ENCODE measurements at places on chromosomes 6 and 20.

GRCh38 chr6:11460001-11460668, 77.4 kb upstream of the TMEM170B start:
- no peak for DNase-seq

DNA sequence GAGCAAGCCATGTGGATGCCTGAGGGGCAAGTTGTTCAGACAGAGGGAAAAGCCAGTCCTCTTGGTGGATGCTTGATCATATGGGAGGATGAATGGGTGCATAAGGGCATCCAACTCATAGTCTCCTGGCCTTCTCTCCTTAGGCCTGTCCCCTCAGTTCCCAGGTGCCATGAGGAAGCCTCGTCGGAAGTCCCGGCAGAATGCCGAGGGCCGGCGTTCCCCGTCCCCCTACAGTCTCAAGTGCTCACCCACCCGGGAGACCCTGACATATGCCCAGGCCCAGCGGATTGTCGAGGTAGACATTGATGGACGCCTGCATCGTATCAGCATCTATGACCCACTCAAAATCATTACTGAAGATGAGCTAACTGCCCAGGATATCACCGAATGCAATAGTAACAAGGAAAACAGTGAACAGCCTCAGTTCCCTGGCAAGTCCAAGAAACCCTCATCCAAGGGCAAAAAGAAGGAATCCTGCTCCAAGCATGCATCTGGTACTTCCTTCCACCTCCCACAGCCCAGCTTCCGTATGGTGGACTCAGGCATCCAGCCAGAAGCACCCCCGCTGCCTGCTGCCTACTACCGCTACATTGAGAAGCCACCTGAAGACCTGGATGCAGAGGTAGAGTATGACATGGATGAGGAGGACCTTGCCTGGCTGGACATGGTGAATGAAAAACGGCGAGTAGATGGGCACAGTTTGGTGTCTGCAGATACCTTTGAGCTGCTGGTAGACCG, 3.8 kb downstream of the BRPF3 start:
- no peak for DNase-seq

DNA sequence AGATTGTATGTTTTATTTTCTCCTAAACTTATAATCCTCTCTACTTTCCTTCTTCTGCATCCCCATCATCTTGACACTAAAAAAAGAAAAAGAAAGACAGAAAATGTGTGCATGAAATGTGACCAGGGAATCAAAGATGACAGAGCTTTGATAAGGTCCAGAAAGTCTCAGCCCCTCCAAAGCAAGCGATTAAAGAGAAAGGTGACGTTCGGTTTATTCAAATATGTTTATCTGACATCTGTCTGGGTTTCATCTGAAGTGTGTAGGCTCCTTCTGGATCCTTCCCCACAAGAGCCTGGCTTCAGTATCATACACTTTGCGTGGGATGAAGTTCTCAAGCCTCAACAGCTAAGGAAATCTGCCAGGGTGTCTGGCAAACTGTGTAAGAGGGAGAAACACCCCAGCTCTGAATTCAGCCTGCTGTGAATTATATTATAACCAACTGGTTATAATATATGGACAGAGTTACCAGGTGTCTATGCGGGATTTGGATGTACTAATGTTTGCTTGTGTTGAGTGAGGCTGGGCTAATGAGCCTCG, 263.0 kb downstream of the ZNF217 start:
- no peak for DNase-seq

GRCh38 chr6:1296542-1296941, 15.4 kb upstream of the FOXQ1 start:
- no peak for DNase-seq

GRCh38 chr20:43838703-43839060, 76.0 kb upstream of the TOX2 start:
- DNase-seq = no peak

GRCh38 chr6:29200767-29201662, 30.3 kb downstream of the OR2J2 start:
- no peak for DNase-seq
